ENCODE measurements at places on chromosomes 1 and 21. TPM values are rescaled to one million over a fixed set of nuclear protein-coding genes. Genes with fewer than 3 reads are reported as not detected.
A peak's percentile ranks its signal among the peaks of the same experiment; 100 is the strongest.

Gene HS2ST1
- 45.3 TPM for total RNA-seq

Gene CD247
- 4.1 TPM for total RNA-seq

DNA sequence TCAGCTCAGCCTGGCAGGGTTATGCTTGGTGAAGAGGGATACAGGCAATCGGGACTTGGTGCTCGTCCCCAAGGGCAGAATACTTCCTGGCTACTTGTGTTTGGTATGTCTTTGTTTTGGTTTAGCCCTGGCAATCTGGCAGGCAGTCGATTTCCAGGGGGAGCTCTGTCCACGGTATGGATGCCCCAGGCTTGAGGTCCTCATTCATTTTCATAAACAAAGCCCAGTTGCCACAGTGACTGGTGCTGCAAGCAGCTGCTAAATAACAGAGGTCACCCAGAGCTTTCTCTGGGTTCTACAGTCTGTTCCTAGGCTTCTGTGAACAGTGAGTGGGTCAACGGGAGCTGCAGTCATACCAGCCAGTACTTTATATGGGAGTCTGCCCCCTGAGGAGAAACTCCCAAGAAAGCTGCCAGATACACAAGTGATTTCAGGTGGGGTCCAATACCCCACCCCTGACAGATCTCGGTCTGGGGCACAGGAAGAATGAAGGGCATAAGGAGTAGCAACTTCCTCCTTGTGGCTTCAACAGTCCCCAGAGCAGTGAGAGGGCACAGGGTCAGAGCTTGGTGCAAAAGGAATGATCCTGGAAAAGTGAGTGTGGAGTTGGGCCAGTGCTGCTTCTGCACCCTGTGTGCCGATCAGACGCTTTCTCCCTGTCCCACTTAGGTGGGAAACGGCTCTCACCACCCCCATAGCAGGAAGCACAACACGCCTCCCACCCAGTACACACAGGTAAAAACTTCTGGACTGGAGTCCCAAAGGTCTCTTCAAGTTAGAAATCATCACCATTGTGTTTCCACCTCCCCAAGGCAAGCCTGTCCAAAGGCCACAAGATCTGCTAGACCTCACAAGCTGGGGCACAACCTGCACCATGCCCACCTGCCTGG, 55.5 kb downstream of the TGFBR3 start:
- H3K27ac ChIP-seq, result peak overlapping the region; percentile 76
- no peaks in the 10 kb centered on the region for H3K27me3 ChIP-seq
- H3K4me3 ChIP-seq, result no peak overlapping the region
- peaks cover 29% of the 10 kb centered on the region for H3K4me1 ChIP-seq
- H3K36me3 ChIP-seq, result no peaks in the 10 kb centered on the region
- DNase-seq, result peak; percentile 92

DNA sequence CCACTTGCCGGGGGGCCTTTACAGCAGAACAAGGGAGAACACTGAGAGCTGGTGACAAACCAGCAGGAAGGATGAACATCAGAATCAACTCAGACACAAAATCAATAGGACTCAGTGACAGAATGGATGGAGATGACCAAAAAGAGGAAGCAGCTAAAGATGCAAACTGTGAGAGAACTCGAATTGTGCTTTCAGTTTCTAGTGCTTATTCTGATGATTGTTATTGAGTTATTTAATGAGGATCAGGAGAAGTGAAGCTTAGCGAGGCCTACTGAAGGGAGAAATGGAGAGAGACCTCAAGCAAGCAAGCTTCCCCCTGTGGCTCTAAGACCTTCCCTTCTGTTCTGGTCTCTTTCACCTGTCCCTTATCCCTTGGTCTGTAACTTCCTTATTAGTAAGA, 30.3 kb upstream of the TMEM125 start:
- H3K27ac ChIP-seq, result no peak overlapping the region
- no peak for DNase-seq
- no peaks in the 10 kb centered on the region for H3K4me1 ChIP-seq
- H3K27me3 ChIP-seq, result no peaks in the 10 kb centered on the region

Data from lung (tissue), 17 donors.